ENCODE measurements at places on chromosomes 13 and 19.

DNA sequence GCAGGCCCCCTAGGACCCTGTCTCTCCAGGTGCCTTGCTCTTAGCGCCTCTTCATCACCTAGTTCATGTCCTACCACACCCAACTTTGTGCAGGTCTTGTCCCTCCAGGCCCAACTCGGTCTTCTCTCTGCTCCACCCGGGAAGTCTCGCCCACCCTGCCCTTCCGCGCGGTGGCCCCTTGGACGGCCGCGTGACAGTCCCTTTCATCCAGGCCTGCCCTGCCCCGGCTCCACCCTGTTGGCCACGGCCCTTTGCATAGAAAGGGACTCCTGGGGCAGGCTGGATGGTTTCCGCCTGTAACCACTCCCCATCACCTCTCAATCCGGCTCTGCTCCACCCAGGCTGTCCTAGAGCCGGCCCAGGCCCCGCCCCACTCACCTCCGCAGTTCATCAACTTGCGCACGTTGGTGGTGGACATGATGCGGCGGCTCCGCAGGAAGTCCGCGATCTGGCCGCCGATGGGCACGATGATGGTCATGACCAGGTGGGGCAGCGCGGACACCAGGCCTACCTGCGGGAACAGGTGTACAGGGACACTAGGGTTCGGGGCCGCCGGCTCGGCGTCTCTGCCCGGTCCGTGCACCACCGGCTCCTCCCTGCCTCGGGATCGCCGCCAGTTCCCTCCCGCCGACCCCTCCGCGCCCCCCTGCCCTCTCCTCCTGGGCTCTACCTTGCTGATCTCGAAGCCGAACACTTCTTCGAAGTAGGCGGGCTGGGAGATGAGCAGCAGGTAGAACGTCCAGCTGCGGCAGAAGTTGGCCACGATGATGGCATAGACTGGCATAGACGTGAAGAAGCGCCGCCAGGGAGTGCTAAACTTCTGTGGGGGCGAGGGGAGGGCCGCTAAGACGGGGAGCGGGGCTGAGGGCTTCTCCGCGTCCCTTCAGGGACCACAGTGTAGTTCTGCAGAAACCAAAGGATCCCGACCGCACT, 7.2 kb downstream of the GFY start:
- peak; percentile 43 for DNase-seq

DNA sequence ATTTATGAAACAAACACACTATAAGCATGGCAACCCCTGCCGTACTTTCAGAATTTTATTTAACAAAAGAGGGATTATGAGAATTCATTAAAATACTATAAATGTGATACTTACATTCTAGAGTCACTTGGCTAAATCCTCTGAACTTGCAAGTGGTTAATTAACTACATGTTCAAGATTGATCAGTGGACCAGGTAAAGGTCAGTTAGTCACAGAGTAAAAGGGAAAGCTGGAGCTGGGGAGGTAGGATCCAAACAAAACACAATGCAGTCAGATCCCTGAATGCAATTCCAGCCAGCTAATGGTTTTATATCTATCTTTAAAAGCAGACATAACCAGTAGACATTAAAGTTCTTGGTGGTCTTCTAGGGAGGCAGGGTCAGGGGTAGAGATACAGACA, 270.5 kb downstream of the DIAPH3 start:
- DNase-seq, result no peak

- DNase-seq, result peak; percentile 50
Measured at GRCh38 chr19:7326105-7326877, 22.4 kb upstream of the ARHGEF18 start.

DNA sequence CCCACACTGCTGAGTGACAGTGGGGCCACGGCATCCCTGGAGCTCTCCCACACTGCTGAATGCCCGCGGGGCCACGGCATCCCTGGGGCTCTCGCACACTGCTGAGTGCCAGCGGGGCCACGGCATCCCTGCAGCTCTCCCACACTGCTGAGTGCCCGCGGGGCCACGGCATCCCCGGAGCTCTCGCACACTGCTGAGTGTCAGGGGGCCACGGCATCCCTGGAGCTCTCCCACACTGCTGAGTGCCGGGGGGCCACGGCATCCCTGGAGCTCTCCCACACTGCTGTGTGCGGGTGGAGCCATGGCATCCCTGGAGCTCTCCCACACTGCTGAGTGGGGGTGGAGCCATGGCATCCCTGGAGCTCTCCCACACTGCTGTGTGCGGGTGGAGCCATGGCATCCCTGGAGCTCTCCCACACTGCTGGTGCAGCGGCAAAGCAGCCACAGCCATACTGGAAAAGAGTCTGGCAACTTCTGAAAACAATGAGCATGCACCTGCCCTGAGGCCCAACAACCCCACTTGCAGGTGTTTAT, 8.6 kb downstream of the TUBGCP3 start:
- DNase-seq, result no peak

DNA sequence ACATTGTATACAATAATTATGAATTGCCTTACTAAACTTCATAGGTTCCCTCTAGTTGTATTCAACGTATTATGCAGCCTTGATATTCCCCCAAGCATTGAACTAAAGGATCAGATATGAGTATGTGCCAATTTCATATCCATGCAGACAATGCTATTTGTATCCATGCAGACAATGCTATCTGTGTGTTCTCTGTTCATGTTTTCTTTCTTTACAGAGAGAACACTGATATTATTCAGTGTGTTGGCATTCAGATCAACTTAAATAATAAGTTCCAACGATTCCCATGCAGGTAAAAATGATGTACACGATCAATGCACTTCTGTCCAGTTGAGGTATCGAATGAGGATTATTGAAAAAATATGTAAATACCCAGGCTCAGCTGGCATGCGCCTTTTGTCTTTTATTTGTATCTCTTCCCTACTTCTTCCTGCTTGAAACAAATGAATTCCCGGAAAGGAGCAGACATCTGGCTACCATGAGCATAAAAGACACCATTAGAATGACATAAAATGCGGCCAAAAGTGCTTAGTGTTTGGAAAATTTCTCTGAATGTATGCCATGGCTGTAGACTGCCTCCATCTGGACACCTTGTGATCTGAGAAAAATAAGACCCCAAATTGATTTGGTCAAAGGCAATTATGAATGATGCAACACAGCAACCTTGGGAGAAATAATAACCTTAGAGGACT, 731.5 kb downstream of the SLITRK1 start:
- DNase-seq, result no peak

DNA sequence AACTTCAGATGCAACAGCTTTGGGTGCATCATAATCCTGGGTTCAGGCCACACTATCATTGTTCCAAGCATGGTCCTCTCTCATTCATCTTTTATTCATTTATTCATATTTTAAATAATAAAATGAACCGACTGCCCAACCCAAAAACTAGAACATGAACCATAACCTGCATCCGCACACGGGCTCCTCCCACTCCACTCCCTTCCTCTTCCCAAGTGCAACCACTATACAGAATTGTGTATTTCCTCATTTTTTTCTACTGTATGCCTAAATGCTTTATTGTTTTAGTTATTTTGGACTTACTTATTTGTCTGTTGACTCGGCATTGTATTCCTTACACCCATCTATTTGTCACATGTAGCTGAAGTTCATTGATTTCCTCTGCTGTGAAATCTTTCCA, 30.7 kb upstream of the POMP start:
- no peak for DNase-seq

DNA sequence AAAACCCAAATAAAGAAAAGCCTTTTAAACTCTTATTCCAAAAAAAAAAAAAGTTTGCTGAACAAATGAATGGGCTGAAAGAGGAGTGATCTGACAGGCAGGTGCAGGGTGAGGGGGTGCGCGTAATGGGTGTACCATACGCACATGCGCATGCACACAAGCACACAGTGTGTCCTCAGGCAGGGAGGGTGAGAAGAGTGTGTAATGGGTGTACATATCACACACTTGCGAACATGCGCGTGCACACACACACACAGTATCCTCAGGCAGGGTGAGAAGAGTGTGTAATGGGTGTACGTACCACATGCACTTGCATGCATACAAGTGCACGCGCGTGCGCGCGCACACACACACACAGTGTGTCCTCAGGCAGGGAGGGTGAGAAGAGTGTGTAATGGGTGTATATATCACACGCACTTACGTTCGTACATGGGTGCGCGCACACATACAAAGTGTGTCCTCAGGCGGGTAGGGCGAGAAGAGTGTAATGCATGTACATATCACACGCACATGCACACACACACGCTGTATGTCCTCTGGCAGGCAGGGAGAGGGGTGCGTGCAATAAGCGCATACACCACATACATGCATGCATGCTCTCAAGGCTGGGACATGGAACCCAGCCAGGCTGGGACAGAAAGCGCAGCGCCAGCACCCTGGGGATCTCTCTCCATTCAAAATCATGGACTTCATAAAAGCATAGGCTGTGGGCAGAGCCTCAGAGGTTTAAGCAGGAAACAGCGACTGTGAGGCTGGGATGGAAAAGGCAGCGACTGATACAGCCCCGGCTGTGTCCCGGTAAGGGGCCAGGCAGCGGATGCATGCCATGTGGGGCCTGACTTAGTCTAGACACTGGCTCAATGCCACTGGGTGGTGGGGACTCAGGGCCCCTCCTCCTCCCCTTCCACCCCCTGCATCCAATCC, 70.4 kb downstream of the CEBPG start:
- DNase-seq, result no peak

DNA sequence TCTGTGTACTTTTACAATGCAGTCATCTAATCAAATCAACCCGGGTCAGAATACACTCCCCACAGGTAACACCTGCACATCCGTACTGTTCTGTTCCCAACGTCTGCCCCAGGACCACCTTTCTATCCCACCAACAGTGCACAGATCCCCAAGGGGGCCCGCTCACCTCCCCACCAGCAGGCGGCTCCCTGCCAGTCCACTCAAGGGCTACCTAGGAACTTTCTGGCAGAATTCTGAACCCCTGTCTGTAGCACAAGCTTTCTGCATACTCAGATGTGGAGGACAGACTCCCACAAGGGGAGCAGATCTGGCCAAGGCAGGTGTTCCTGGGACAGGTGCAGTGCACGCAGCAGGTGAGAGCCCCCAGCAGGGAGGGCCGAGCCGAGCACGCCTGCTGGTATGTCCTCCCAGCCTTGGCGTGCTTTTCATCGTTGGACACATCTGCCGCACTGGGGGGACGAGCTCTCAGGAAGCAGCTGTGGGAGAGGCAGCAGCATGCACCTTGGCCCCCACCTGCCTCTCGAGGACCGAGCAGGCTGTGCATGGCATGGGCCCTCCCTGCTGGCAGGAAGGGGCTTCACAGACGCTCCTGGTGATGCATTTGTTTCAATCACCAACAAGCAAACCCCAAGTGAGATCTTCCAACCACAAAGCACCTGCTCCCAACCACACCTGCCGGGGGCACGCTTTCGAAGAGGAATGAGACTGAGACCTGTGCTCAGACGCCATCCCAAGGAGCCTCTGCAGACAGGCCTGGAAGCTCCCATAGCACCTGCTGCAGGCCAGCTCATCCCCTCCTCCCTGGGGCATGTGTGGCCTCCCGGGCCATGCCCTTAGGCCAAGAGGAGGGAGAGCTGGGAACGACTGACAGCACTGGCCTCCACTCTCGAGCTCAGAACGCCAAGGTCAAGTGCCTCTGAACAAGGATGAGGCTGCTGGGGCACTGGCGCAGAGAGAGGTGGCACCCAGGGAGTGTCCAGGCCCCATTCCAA, 35.9 kb downstream of the RAB20 start:
- DNase-seq, result peak; percentile 95

DNA sequence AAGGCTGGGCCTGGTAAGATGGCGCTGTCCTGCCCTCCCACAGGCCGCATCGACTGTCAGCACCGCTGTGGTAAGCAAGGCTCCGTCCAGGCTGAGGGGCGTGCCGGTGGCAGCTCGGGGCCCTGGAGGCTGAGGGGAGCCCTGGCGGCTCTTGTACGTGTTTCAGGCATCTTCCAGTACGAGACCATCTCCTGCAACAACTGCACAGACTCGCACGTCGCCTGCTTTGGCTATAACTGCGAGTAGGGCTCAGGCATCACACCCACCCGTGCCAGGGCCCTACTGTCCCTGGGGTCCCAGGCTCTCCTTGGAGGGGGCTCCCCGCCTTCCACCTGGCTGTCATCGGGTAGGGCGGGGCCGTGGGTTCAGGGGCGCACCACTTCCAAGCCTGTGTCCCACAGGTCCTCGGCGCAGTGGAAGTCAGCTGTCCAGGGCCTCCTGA, 1.2 kb downstream of the IZUMO4 start:
- DNase-seq, result no peak

DNA sequence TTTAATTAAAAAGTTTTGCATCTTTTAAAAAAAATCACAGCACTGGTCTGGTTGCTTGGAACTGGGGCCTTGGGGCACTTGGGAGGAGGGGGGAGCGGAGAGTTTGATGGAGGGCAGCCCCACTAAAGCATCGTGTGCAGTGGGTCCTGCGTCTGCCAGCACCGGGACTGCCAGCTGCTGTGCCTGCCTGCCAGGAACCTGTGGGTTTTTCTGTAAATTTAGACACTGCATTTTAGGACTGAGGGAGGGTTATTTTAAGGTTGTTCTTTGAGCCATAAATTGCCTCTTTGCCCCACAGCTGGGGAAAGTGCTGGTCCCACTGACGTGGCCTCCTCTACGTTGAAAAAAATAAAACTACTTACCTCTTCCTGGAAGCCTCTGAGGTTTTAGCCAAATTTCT, 2.9 kb downstream of the KLF2 start:
- DNase-seq, result no peak

DNA sequence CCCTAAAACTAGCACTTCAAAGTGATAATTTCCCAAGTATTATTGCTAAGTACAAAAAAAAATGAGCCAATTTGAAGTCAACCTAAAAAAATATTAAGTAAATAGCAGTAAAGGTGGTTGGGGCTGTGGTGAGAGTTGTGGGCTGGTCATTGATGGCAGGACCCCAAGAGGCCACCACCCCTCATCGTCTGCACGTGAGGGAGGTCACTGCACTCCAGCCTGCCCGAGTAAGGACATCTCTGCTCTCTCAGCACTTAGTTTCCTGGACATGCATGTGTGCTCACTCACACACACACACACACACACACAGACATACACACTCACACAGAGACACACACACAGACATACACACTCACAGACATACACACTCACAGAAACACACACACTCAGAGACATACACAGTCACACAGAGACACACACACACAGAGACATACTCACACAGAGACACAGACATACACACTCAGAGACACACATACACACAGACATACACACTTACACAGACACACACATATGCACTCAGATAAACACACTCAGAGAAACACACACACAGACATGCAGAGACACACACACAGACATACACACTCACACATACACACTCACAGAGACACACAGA, 127.2 kb upstream of the SOX1 start:
- no peak for DNase-seq

DNA sequence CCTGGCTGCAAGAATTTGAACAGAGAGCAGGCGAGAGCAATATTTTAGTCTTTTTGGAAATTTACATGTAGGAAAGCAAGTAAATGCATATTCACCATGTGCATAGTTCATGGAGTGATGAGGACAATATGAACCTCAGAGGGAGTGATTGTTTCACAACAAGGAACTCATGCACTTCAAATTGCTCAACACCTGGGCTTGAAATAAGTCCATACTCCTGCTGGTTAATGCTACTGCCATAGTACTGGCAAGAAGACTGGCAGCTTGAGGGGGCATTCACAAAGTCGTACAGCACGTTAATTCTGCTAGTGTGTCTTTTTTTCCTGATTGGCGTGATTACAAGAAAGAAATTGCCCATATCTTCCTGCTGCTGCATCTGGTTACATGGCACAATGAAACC, 267.6 kb downstream of the PCDH17 start:
- DNase-seq, result no peak

GRCh38 chr13:108561149-108561548, 68.3 kb upstream of the MYO16 start:
- peak; percentile 68 for DNase-seq

GRCh38 chr19:30648866-30649862, 277.0 kb downstream of the ZNF536 start:
- DNase-seq, result no peak
